ENCODE measurements at places on chromosomes 2 and 18.

DNA sequence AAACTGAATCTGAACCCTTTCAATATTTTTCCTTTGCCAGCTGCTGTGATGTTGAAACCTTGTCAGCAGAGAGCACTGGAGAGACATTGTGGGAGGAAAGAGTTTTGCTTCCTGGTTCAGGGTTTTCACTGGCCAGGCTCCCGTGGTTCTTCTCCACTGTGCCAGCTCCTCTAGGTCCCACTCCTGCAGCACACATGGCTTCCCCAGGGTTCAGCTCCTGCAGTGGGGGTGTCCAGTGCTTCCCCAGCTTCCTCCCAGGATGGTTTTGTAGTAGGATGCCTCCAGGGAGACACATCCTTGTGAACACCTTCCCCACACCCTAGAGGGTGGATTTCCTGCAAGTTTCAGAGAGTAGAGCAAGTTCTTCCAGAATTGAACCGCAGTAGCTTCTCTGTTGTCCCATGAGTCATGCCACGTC lies 24.0 kb upstream of the SULT1C3 start:
- DNase-seq = peak; percentile 65

- DNase-seq = no peak
Measured at GRCh38 chr2:25482341-25482740, 140.6 kb upstream of the DNMT3A start.

GRCh38 chr18:45793264-45793965 lies 32.1 kb upstream of the SIGLEC15 start:
- DNase-seq = peak; percentile 92

- DNase-seq = no peak
Measured at GRCh38 chr18:59801576-59801975, 98.2 kb upstream of the PMAIP1 start.

DNA sequence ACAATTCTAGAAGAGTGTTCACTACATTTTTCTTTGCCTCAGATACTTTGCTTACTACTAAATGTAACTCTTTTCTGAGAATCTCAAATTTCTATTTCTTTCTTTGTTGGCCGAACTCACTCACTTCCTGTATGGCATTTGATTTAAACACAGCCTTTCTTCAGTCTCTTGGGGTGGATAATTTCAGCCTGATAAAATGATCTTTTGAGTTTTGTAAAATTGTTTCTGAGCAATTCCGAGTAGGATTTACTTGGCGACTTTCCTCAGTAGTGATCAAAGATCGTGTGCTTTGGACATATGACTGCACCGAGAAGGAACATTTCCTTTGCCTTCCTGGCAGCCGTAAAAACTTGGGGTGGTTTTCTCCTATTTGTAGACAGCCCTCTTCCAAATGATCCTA lies 127.4 kb downstream of the DCDC2C start:
- DNase-seq = no peak

GRCh38 chr2:150076281-150076680 lies 411.2 kb downstream of the RND3 start:
- DNase-seq = peak; percentile 69

GRCh38 chr2:241354668-241355658 lies 1.1 kb upstream of the FARP2 start:
- peak; percentile 87 for DNase-seq
